Osteoblast (primary cell): ENCODE measurements at places on chromosomes 12 and 14. TPM values are rescaled to one million over a fixed set of nuclear protein-coding genes. Genes with fewer than 3 reads are reported as not detected.

The SSPN gene
- 9.8 and 18.9 TPM in 2 replicates for total RNA-seq

DNA sequence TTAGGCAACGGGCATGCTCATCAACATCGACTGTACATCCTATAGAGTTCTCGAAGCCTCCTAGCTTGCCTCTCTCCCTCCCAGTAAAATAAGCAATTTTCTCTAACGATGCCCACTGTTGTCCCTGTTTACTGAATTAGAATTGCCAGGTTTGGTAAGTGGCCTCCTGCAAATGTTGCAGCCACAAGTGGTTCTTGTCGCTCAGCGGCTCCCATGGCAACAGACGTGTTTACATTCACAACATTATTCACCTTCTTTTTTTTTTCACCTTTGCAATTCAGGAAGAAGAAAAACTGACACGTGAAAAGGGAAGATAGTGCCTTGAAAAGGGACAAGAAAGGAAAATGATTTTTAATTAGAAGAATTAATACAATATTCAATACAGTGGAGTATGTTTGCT, 100.9 kb upstream of the PKP2 start:
- DNase-seq, result no peak

- DNase-seq, result no peak
Observed at GRCh38 chr12:103028881-103029639, 71.6 kb downstream of the ASCL1 start.

DNA sequence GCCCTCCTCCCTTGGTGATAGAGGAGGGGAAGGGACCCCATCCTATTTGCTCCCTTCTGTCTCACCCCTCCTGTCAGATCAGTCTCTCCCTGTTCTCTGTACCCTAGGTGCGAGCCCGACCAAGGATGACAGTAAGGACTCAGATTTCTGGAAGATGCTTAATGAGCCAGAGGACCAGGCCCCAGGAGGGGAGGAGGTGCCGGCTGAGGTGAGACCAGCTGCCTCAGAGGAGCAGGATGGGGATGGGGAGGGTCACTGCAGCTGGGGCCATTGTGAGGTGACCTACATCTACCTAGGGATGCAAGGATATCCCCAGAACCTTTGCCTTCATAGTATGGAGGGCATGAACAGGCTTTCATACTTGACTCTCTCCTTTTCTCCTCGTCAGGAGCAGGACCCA, 22.2 kb downstream of the AGAP2 start:
- peak; percentile 23 for DNase-seq

DNA sequence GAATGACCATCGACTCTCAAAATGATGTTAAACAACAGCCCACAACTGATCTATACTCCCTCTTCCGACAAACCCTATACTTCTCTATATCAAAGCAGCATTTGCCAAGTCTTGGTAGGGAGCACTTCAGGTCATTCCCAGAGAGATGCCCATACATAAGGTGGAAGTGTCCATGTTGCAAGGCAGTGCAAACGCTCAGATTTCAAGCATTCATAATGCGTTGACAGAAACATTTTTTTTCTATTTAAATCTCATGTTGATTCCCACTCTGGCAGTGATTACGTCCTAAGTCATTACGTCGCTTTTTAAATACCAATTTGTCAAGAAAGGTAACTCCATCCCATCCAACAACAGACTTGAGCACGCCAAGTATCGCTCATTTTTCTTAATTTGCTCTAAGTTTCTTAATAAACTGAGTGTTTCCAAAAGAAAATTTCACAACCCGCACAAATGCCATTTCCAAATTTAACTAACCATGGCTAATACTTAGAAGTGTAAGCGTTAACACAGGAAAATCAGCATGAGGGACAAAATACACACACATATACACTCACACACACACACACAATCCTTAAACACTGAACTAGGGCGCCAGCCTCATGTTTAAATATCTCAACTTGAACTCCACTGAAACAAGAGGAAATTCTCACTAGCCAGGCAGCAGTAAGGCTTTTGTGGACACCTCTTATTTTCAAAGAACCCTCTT, 1.1 kb downstream of the GXYLT1 start:
- DNase-seq, result peak; percentile 80

The CLEC4C gene
- total RNA-seq, result not detected in 2 replicates

The GLI1 gene
- 0.29 and 0.36 TPM in 2 replicates for total RNA-seq

DNA sequence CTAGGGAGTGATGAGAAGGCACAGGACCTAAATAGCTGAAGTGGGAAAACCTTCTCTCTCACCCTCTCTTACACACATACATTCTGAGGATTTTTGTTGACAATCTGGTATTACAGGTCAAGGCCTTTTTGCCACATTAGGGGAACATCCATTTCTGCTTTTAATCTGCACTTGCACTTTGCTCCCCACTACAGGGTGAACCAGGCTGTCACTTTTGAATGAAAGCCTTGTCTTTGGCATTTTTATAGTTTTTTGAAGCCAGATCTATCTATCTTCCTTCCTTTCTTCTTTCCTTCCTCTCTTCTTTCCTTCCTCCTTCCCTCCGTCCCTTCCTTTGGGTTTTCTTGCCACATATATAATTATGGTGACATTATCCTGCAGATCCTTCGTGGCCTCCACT, 165.9 kb upstream of the OTX2 start:
- DNase-seq, result no peak

The STXBP6 gene
- total RNA-seq, result 2.9 and 5.8 TPM in 2 replicates

The CYP27B1 gene
- total RNA-seq, result 0.29 and 0.36 TPM in 2 replicates

- no peak for DNase-seq
Observed at GRCh38 chr12:101795786-101796185, 35.0 kb downstream of the GNPTAB start.

DNA sequence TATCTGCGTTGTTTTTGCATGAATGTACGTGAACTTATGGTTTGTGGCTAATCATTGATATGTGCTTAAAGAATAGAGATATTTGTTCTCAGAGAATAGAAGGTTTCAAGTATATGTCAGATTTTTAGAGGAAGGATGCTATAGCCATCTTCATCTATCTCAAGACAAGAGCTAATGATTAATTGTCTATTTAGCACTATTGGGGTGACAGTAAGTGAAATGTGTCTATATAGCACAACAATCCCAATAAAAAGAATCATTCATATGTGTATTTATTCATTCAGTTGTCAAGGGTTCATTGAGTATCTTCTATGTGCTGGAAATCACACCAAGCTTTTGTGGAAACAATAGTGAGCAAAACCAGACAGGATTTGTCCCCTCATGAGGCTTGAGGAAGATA, 299.5 kb upstream of the NPAS3 start:
- no peak for DNase-seq

GRCh38 chr14:59320361-59320760, 131.9 kb downstream of the DAAM1 start:
- no peak for DNase-seq

DNA sequence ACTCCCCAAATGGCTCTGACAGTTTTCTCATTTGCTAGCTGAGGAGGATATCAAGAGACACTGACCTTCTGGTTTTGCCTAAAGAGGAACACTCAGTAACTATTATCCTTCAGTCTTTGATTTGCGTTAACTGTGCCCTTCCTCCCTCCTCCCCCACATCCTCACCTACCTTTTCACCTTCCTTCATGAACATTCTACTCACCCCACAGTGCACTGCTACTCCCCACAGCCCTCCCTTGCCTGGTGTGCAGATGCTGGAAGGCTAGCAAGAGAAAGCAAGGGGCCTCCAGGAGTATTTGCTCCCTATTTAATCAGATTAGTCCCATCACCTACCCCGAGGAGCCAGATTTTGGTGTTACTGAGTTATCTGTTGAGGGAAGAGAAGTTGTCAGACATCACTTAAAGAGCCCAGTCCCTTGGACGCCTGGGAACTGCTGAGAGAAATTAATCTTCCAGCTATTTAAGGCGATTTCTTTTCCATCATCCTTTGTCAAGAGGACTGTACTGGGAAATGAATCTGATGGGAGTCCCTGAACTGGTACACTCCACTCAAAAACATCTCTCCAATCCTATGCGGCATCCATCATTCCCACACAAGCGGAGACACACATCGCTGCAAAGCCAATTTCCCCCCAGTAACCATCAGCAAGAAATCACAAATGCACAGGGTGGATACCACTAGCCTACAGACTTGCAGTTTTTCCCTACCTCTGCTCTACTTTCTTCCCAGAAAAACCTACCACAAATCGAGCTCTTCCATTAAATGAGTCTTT, 11.5 kb downstream of the PSMB5 start:
- no peak for DNase-seq

DNA sequence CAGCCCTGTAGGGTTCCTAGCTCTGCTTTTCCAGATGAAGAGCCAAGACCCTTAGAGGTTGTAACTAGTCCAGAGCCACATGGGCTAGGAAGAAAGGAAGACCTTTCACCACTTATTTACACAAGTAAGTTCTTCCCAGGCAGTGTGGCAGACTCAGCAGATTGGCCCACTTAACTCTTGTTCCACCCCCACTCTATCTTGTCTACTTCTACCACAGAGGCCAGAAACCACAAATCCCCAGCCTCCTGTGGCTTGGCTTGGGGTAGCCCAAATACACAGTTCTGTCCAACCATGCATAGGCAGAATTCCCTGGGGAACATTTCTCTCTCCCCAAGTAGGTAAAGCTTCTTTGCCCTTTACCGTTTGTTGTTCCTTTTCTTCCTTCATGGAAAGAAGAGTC, 383.5 kb downstream of the RGS6 start:
- no peak for DNase-seq

DNA sequence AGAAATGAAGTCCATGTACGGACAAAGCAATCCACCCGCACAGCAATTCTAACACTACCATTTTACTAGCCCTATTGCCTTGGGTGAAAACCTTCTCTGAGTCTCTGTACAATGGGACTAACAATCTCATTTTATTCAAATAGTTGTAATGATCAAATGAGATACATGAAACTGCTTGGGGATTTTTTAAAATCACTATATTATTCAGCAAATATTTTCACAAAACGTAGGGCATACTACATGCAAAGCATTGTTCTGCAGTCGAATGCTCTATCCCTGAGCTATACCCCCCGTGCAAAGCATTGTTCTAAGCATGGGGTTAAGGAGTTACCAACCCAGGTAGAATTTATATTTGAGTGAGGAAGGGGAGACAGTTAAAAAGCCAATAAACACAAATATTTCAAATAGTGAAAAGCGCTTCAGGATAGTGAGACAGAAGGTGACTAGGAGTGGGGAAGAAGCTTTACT, 554 bp upstream of the ATF7 start:
- DNase-seq, result peak; percentile 52

GRCh38 chr12:80861641-80862378, 75.9 kb downstream of the LIN7A start:
- no peak for DNase-seq

DNA sequence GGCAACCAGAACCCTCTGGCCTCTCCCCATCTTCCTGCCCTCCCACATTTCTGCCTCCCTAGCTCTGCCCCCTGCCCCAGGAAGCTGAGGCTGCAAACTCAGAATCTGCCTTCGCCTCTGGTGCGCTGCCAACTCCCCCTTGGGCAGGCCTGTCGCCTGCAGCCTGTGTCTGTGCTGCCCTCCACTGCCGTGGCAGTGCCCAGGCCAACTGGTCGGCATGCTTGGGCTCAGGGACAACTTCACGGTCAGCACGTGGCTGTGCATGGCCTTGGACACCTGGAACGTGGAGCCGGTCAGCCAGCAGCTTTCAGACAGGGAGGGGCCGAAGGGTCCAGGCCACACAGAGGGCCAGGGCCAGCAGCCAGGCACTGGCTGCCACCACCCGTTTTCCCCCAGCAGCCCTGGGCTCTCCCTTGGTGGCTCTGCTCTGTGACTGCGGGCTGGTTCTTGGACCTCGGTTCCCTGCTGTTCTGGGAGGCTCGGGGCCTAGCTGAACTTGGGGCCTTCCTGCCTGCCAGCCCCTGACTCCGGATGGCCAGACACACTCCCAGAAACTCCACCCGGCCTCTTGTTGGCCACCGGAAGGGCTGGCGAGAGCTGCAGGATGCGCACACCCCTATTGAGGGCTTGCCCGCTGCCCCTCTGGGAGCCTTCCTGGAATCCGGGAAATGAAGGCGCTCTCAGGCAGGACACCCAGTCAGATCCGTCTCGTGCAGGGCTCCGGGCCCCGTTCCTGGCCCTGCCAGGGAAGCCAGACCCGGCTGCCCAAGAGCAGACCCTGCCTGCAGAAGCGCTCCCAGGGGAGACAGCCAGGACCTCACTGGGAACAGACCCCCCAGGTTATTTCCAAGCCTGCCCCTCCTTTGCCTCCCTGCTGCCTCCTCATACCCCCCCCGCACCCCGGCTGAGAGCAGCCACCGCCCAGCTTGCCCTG, 34.2 kb upstream of the PPP1R13B start:
- peak; percentile 84 for DNase-seq

DNA sequence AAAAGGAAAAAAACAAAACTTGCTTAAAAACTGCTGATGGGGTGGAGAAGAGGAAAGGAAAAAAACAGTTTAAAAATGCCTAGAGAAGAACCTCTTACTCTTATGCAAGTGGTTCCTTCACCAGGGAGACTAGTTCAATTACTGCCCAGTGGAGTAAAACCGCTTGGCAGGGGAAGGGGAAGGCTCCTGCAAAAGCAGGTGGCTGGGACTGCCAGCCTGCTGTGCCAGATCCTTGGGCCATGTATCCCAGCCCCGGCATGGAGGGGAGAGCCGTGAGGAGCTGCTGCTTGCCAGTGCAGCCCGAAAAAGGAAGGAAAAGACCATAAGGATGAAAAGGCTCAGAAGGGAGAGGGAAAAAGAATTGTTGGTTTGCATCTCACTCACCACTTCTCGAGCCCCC, 123.0 kb downstream of the FSCB start:
- DNase-seq, result no peak

DNA sequence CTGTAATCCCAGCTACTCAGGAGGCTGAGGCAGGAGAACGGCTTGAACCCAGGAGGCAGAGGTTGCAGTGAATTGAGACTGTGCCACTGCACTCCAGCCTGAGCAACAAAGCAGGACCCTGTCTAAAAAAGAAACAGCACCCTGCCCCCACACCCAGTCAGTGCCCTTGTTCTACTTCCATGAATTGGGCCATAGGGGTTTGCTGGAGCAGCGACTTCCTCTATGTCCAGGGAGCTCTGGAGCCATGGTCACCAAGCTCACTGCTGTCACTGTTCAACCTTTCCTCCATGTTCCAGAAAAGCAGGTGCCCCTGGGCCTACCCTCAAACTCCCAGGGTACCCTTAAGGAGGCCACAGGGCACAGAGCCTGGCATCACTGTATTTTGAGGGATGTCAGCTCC, 116.8 kb downstream of the RIN3 start:
- DNase-seq, result no peak

GRCh38 chr14:50920482-50921230, 23.6 kb downstream of the PYGL start:
- DNase-seq, result peak; percentile 87
